ENCODE measurements at places on chromosomes 12 and 14.

GRCh38 chr14:51289169-51289568 is 49.1 kb downstream of the TMX1 start:
- H3K4me1 ChIP-seq, result no peaks in the 10 kb centered on the region
- no peaks in the 10 kb centered on the region for H3K36me3 ChIP-seq
- H3K27ac ChIP-seq, result no peak overlapping the region
- DNase-seq, result no peak
- H3K4me3 ChIP-seq, result no peak overlapping the region

GRCh38 chr14:77613201-77613600 is 3.2 kb downstream of the SPTLC2 start:
- H3K27me3 ChIP-seq, result peaks cover 2% of the 10 kb centered on the region
- DNase-seq, result no peak
- H3K4me1 ChIP-seq, result peaks cover 25% of the 10 kb centered on the region
- no peak overlapping the region for H3K4me3 ChIP-seq
- no peaks in the 10 kb centered on the region for H3K36me3 ChIP-seq

DNA sequence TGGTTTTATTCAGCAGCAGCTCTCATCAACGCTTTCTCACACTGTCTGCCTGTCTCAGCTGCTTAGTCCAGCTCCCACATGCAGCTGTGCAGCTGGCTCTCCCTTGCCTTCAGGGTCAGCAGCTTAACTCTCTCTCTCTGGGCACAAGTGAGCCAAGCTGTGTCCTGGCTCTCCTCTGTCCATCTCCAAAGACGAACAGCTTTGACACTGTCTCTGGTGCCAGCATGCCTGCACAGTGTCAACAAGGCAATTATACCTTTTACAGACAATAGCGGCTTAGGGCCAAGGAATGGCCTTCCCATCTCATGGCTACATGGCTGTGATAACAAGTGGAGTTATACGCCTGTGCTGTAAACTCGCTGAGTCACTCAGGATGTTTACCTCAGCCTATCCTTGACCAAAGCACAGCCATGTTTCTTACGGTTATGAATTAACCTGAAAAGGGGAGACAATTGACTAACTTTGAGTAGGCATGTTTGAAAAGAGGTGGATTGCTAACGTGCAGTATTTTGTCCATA is 38.4 kb upstream of the MANSC4 start:
- no peak for DNase-seq
- no peak overlapping the region for H3K4me3 ChIP-seq
- H3K4me1 ChIP-seq, result no peaks in the 10 kb centered on the region
- no peaks in the 10 kb centered on the region for H3K36me3 ChIP-seq
- H3K27ac ChIP-seq, result no peak overlapping the region
- H3K27me3 ChIP-seq, result peaks cover 6% of the 10 kb centered on the region

GRCh38 chr14:78798757-78799156 is 628.6 kb downstream of the NRXN3 start:
- H3K4me1 ChIP-seq, result no peaks in the 10 kb centered on the region
- no peaks in the 10 kb centered on the region for H3K36me3 ChIP-seq
- peaks cover 8% of the 10 kb centered on the region for H3K27me3 ChIP-seq
- H3K4me3 ChIP-seq, result no peak overlapping the region
- DNase-seq, result no peak

DNA sequence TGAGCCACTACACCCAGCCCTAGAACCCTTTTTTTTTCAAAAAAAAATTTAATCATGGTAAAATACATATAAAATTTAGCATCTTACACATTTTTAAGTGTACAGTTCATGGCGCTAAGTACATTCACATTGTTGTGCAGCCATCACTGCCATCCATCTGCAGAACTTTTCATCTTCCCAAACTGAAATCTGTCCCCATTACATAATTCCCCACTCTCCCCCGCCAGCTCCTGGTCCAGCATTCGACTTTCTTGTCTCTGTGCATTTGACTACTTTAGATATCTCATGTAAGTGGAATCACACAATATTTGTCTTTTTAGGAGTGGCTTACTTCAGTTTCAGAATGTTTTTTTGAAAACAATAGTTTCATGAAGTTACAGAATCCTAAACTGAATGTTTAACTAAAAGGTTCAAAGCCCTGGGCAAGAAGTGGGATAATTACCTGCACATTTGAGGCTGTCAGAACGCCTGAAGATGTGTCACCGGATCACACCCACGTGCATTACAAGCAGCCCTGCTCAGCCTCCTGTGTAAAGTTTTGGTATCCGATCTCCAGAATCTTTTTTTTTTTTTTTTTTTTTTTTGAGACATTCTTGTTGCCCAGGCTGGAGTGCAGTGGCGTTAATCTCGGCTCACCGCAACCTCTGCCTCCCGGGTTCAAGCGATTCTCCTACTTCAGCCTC is 12.7 kb downstream of the EML1 start:
- H3K27me3 ChIP-seq, result no peaks in the 10 kb centered on the region
- no peak for DNase-seq
- peaks cover 8% of the 10 kb centered on the region for H3K4me1 ChIP-seq
- no peaks in the 10 kb centered on the region for H3K36me3 ChIP-seq

DNA sequence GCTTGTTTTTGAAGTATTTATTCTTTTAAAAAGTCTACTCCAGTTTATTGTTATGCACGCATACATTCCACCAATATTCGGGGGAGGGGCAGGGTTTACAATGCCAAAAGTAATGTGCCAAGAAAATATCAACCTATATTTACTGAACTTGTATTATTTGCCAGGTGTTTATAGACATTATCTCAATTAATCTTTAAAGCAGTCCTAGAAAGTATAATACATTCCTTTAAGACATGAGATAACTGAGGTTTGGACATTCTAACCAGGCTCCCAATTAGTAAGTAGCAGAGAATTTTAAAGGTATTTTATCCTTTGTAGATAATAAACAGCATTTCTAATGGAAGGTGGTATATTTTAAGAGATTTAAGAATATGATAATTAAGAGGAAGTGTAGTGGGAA is 124.5 kb upstream of the LRIG3 start:
- no peaks in the 10 kb centered on the region for H3K27me3 ChIP-seq
- H3K36me3 ChIP-seq, result no peaks in the 10 kb centered on the region
- H3K4me3 ChIP-seq, result no peak overlapping the region
- H3K27ac ChIP-seq, result no peak overlapping the region
- peaks cover 10% of the 10 kb centered on the region for H3K4me1 ChIP-seq

Measured in progenitor cell of endocrine pancreas (in vitro differentiated cells).